Left ventricle myocardium inferior (tissue), 1 donor: ENCODE measurements at places on chromosomes 1 and 21.

- no peak for DNase-seq
Observed at GRCh38 chr1:179941454-179941853, 13.2 kb upstream of the CEP350 start.

DNA sequence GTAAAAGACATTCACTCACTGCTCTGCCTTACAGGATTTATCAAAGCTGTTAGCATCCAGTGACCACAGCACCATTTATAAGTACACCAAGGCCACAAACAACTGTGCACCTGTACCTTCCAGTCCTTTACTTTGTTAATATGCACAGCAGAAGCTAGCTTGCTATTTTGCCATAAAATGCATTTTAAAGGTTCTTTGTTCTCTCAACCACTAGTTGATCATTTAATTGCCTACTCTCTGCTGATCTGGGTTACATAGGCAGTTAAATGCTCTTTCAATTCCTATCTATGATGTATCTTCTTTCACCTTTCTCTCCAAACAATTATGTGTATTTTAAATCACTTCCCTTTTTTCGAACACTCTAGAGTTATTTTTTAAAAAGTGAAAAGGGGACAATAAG lies 126.4 kb downstream of the SIPA1L2 start:
- no peak for DNase-seq

GRCh38 chr21:35796844-35797243 lies 263.5 kb downstream of the SETD4 start:
- no peak for DNase-seq

DNA sequence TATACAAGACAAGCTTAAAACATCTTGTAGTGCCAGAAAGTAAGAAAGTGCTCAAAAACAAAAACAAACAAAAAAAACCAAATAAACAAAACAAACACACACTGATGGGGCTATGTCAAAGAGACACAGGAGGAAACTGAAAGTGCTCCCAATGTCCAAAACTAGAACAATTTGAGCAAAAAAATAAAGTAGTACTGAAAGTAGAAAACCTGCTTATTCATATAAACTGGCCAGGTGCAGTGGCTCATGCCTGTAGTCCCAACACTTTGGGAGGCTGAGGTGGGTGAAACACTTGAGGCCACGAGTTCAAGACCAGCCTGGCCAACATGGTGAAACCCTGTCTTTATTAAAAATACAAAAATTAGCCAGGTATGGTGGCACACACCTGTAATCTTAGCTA lies 129.9 kb downstream of the GLUL start:
- no peak for DNase-seq

DNA sequence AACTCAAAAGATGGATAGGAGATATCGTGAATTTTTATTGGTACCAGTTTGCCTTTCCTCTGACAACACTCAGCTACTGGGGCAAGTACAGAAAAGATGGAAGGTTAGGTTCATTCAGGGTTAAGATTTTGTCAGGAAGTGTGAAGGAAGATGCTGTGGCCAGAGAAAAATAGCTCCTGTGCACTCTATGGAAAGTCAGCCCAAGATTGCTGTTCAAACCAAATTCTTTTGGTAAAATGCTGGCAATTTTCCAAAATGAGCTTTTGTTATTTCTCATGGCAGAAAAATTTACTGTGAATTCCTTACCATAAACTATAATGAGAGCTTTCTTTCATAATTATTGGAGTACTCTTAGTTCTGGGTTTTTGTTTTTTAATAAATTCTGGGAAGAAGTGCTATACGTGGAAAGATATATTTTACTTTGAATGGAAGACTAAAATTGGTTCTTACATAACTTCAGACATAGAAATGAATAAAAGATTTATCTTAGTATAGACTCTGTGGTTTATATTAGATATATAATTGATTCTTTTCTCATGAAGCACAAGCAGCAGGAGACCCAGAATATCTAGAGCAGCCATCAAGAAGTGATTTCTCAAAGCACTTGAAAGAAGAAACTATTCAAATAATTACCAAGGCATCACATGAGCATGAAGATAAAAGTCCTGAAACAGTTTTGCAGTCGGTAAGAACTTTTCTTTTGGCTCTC lies 112.2 kb downstream of the USP25 start:
- DNase-seq, result no peak
